Activated CD8-positive, alpha-beta memory T cell treated with anti-CD3 and anti-CD28 coated beads for 1 hour (primary cell): ENCODE measurements at places on chromosomes 4 and X.

DNA sequence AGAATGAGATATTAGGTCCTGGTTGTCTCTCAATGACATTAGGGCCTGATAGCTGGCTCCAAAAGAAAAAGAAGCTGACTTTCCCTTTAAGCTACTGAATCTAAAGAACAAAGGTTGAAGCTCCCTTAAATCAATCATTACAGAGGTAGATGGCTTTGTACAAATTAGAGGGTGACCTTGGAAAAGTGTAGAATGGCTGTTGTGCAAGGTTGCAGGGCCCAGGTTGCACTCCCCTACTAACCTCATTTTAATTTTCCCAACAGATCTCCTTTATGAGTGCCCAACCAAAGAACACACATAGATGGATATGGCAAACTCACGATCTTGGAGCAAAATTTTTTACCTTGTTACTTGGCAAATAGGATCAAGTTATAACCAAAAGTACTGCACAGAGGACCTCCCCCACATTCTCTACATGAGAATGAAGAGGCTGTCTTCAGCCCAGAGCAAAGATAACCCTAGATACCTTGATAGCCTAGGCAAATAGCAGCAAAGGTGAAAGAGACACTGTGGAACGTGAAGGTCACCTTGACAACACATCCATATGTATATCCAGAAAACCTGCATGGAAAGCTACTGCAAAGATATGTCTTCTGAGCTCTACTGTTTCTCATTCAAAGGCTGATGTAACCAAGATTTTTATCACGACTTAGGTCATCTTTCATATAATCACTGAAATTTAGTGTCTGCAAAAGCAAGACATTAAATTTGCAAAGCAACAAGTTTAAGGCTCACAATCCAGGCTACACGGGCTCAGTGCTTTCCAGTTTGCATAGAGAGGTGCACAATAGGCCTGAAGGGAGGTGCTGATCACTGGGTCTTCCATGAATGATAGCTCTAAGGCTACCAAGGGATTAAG lies 23.0 kb downstream of the KLB start:
- no peak for DNase-seq

DNA sequence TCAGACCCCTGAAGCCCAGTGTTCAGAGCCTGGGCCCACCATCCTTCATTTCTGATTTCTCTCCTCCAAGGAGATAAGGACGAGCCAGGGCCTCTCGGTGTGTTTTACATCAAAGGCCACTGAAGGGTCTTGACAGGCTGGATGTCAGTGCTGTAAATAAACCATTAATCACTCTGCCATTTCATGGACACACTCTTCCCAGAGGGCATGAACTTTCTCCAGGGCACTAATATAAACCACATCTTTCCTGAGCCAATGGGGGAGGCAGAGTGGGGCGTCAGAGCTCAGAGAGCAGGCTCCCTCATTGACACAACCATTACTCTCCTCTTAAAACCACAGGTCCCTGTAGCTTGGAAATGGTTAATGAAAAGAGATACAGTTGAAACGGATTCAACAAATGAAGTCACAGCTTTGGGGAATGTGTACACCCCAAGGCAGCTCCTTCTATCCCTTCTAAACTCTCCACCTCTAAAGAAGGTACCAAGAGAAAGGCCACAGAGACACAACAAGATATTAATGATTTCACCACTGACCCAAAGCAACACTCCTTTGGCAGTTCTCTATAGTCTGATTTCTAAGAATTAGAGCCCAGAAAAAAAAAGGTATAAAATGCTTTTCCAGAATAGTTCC lies 200.6 kb downstream of the CHIC2 start:
- DNase-seq: no peak

DNA sequence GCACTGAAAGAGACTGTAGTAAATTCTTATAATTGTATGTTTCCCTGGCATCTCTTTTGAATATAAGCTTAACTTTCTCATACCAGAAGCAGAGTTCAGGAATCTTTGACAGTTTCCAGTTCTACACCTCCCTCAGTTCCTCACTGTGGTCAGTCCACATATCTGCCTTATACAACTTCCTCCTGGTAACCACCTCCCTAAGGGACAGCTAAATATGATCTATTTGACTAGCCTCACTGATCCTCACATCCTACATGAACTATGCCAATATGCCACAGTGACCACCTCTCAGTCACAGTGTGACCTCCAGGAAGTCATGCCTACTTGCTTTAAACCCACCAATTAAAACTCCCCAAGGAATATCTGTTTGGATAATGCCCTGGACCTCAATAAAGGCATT lies 51.6 kb upstream of the HDAC8 start:
- no peak for DNase-seq

GRCh38 chr4:46999566-46999965 lies 6.2 kb upstream of the GABRA4 start:
- no peak for DNase-seq
